CD8-positive, alpha-beta memory T cell (primary cell): ENCODE measurements at places on chromosomes 6 and 20. TPM values are rescaled to one million over a fixed set of nuclear protein-coding genes. Genes with fewer than 3 reads are reported as not detected.

Gene FAM184A
- polyA plus RNA-seq: 0.85 TPM

Gene ZC2HC1B
- polyA plus RNA-seq: not detected

DNA sequence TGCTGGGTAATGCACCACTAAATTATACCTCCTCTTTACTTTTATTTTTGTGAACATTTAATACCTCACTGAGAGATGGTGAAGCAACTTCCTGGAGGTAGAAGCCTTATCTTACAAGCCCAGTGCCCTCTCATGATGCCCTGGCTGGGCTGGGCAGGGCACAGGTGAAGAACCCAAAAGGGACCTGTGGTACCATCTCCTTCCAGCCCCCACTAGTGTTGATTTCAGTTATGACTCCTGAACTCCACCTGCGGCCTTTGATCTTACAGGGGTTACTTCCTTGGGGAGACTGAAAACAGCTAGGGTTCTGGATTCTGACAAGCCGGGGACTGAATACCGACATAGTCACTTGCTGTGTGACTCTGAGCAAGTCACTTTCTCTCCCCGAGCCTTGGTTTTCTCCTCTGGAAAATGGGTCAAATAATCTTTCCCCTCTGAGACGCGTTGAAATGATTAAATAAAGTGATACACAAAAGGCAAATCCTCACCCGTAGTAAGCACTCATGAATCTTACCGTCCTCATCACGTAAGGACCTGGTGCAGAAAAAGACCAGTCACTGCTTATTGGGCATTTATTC lies 1.2 kb downstream of the SLC13A3 start:
- H3K4me1 ChIP-seq: no peaks in the 10 kb centered on the region
- H3K36me3 ChIP-seq: no peaks in the 10 kb centered on the region
- no peak for DNase-seq
- H3K27ac ChIP-seq: no peak overlapping the region

- no peaks in the 10 kb centered on the region for H3K27me3 ChIP-seq
- H3K4me1 ChIP-seq: no peaks in the 10 kb centered on the region
- no peak for DNase-seq
- H3K27ac ChIP-seq: no peak overlapping the region
- H3K4me3 ChIP-seq: no peak overlapping the region
Observed at GRCh38 chr20:11027224-11027623, 353.4 kb upstream of the JAG1 start.

GRCh38 chr6:86969573-86969972 lies 32.2 kb downstream of the HTR1E start:
- H3K4me3 ChIP-seq: no peak overlapping the region
- no peaks in the 10 kb centered on the region for H3K27me3 ChIP-seq
- H3K27ac ChIP-seq: no peak overlapping the region
- H3K4me1 ChIP-seq: no peaks in the 10 kb centered on the region
- H3K36me3 ChIP-seq: no peaks in the 10 kb centered on the region

GRCh38 chr6:30447237-30447636 lies 42.1 kb upstream of the HLA-E start:
- no peak overlapping the region for H3K27ac ChIP-seq
- no peak for DNase-seq
- H3K4me1 ChIP-seq: peaks cover 30% of the 10 kb centered on the region
- H3K4me3 ChIP-seq: no peak overlapping the region
- H3K27me3 ChIP-seq: peaks cover 76% of the 10 kb centered on the region
- H3K36me3 ChIP-seq: no peaks in the 10 kb centered on the region
